NCI-H1436 treated with DMSO at 0.1 percent for 48 hours (cell line): ENCODE measurements at places on chromosomes 6 and 20.

DNA sequence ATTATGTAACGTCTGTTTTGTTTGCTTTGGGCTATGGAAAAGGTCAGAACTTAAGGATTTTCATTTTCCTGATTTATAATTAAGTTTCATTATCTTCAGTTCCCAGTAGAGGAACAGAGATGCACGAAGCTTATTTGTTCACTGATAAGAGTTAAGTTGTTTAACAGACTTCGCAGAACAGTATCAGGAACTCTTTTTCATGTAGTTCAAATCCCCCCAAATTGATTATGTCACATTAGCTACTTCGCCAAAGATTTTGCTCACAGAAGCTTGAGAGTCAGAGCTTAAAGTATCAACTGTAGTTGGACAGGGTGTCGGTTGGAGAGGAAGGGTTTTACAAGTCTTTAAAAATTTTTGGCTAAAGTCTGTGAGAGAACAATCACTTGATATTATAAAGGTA, 43.4 kb downstream of the ZHX3 start:
- no peak for DNase-seq

GRCh38 chr20:4893709-4894108, 107.6 kb downstream of the SLC23A2 start:
- DNase-seq: no peak

DNA sequence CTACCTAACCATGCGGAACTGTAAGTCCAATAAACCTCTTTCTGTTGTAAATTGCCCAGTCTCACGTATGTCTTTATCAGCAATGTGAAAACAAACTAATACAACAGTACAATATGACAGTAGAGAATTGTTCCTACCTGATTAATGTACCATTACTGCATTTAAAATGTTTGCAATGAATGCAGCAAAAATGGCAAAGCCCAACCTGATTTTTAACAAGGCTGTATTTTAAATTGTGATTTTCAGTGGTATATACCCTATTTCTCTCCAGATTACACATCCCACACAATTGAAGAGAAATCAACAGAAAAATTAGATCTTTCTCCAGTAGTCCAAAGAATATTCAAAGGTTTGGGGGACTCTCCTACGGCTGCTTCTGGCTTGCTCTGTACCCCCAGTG, 3.3 kb upstream of the PCSK2 start:
- no peak for DNase-seq

DNA sequence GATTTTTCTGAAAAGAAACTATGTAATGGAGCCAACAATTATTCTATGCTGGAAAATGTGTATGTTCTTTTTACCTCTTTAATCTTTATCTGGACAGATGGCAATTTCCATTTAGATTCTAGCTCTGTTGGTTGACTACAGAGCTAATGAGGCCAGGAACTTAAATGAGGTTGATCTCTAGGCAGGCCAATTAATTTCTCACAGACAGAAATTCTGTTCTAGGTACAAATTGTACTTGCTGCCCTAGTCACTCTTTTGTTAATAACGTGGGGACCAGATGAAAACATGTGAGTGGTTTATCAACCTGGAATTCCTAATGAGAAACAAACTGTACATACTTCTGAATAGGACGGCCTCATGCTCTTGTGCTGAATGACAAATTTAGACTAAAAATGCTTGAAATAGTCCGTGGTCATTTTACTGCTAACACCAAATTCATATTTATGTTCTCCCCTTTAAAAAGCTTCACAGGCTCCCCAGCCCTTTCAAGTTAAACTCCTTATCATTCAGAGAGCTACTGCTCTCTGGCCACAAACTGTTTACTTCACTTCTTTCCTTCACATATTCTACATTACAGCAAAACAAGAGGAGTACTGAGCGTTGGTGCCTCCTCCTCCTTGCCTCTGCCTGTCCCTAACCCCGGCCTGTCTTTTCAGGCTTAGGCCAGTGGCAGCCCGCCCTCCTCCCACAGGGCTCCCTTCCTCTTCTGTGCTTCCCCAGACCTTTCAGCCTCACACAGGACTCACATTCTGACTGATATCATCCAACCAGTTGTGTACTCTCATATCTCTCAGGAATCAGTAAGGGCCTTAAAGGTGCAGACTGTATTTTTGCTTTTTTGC, 41.4 kb downstream of the DTNBP1 start:
- no peak for DNase-seq

- DNase-seq: no peak
These were observed 183.4 kb upstream of the CNR1 start for GRCh38 chr6:88349511-88349910.

DNA sequence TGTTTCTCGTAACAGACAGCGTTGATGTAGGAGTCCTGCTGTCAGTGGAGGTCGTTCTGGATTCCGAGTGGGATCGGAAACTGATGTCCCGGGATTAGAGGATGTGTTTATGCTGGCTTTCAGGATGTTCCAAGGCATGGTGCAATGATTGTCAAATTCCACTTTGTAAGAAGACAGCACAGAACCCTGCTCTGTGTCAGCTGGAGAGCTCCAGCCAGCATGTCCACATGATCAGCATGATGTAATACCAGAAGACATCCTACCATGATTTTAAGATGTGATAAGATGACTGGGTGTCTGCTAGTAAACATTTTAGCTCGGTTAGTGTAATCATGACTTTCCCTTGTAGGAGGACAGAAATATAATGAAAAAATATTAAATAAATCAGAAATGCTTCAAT, 20.3 kb downstream of the ENPP1 start:
- DNase-seq: no peak

DNA sequence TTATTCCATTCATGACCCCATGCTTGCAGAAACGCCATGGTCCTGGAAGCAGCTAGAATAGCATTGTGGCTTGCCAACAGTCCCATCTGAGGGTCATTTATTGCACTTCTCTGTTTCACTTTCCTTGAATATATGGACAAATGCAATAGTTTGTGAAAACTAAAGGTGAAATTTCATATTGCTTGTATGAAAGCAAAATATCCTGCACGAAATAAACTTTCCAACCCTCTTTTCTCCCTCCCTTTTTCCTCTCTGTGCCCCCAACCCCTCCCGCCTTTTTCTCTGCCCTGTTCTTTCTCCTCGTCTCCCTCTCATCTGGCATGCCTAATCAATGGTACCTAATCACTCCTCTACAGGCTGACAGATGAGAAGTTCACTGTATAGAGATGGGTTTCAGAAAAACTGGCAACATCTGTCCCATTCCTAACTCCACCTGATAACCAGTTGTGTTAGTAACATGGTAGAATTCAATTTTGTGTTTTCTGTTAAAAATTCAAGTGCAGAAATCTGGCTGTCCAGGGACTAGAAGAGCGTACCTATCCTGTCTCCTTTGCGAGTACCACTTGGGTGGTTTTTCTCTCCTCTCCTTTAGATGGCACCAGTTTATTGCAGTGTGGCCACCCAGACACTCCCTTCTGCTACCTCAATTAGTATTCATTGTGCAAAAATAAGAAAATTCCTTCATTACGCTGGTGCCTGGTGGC, 198.6 kb downstream of the FOXA2 start:
- no peak for DNase-seq
